GM04504 (cell line): ENCODE measurements at places on chromosomes 1 and 21.

DNA sequence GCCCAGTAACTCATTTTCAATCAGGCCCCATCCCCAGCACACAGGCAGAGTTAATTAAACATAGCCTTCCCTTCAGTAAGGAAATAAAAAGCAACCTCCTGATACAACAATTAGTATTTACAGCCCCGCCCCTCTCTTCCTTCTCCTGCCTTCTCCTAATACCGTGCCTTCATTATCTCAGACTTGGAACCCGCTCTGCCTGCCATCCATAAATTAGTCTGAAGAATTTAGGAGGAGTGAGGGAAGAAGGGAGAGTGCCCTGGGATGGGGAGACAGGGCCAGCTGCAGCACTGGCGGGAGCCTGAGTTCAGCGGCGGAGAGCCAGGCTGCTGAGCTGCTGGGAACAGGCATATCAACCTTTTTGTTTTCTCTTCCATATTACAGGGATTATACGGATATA, 172.8 kb downstream of the ACTL8 start:
- DNase-seq, result no peak

DNA sequence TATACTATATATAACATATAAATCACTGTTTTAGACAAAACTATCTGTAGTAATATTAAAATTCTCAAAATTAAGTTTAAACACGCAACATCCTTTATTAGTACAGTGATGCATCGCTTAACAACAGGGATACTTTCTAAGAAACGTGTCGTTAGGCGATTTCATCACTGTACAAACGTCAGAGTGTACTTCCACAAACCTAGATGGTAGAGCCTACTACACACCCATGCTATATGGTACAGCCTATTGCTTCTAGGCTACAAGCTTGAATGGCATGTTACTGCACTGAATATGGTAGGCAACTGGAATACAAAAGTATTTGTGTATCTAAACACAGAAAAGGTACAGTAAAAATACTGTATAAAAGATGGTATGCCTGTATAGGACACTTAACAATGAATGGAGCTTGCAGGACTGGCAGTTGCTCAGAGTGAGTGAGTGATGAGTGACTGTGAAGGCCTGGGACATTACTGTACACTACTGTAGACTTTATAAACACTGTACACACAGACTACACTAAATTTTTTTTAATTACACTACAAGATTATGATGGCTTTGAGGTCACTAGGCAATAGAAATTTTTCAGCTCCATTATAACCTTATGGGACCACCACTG, 10.5 kb downstream of the FOXJ3 start:
- DNase-seq, result no peak

DNA sequence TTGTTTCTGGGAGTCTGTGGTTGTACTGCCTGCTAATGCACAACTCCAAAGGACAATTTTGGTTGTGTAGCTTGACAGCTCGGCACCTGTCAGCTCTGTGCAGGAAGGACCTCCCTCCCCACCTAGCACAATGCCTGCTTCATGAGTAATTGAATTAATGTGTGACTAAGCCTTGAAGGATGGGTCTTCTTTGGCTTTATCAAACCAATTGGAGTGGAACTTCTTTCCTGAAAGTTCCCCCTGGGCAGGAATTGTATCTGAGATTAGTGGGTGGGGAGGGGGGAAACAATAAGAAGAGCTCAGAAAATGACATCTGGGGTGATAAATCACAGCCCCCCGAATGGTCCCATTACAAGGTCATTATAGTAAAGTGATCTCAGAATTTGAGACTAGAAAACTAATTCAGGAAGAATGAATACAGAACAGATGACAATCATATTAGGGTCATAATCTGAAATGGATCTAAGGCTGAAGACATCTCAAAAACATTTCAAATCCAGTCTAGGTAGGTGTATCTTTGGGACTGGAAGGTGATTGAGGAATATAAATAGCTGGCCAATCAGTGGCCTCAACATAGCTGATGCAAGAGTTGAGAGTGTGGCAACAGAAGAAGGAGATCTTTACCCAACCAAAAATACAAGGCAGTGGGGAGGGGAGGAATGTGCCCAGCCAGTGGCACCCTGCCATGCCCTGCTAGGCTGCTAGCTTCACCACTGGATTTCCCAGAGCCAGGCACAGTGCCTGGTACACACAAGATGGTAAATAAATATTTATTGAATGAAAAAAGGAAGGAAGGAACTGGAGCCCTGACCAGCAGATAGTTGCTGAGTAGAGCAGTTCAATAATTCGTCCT, 10.1 kb upstream of the SESN2 start:
- DNase-seq, result no peak

GRCh38 chr1:62796221-62796620, 12.3 kb downstream of the ATG4C start:
- no peak for DNase-seq

GRCh38 chr1:213560226-213560625, 427.5 kb upstream of the PROX1 start:
- DNase-seq, result no peak

DNA sequence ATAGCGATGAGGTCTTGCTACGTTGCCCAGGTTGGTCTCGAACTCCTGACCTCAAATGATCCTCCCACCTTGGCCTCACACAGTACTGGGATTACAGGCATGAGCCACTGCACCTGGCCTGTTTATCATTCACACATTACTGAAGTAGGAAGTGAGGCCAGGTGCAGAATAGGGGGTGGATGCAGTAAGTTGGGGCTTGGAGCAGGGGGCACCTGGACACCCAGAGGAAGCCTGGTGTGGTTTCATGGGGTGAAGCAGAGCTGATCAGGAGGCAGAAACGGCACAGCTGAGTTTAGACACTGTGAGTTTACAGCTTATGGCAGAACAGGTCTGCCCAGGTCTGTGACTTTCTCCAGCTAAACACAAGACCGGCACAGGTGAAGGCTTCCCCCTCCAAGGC, 4.9 kb downstream of the CDA start:
- no peak for DNase-seq

GRCh38 chr1:34984435-34984792, 733 bp downstream of the TMEM35B start:
- DNase-seq, result no peak

- DNase-seq, result no peak
Observed at GRCh38 chr1:241782396-241782795, 65.6 kb upstream of the EXO1 start.

GRCh38 chr1:116945421-116945820, 35.7 kb downstream of the PTGFRN start:
- DNase-seq, result no peak

- no peak for DNase-seq
Observed at GRCh38 chr1:20930427-20930826, 143.3 kb upstream of the HP1BP3 start.

DNA sequence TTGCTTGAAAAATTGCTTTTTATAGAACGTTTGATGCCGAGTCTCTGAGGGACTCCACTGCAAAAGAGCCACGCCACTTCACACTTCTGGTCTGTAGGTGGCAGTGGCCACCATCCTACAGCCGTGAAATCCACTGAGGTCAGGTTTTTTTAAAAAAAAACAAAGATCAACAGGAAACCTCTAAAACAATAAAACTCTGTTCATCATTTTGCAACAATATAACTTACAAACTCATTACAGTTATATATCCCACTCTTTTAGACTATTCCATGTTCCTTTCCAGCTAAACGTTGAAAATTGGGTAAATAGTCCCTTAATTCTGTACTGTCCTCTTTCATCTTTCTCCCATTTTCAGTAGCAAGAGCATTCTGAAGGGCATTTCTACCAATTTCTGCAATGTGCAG, 64.6 kb upstream of the FMN2 start:
- DNase-seq, result peak; percentile 37

DNA sequence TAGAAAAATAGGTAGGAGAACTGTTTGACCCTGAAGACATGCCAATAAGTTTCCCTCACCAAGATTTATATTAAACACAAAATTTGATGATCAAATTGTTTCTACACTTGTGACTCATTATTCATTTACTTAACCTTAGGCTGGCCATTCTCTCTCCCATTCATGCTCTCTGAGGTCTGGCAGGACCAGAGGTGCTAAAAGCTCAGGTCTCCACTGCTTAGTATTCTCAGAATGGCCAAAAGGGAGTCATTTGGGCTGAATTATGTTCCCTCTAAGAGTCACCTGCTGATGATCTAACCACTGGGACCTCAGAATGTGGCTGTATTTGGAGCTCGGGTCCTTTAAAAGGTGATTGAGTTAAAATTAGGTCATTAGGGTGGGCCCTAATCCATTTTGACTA, 47.1 kb upstream of the ATP1B1 start:
- DNase-seq, result no peak

GRCh38 chr21:37593740-37594471, 227.3 kb downstream of the DYRK1A start:
- DNase-seq, result no peak

DNA sequence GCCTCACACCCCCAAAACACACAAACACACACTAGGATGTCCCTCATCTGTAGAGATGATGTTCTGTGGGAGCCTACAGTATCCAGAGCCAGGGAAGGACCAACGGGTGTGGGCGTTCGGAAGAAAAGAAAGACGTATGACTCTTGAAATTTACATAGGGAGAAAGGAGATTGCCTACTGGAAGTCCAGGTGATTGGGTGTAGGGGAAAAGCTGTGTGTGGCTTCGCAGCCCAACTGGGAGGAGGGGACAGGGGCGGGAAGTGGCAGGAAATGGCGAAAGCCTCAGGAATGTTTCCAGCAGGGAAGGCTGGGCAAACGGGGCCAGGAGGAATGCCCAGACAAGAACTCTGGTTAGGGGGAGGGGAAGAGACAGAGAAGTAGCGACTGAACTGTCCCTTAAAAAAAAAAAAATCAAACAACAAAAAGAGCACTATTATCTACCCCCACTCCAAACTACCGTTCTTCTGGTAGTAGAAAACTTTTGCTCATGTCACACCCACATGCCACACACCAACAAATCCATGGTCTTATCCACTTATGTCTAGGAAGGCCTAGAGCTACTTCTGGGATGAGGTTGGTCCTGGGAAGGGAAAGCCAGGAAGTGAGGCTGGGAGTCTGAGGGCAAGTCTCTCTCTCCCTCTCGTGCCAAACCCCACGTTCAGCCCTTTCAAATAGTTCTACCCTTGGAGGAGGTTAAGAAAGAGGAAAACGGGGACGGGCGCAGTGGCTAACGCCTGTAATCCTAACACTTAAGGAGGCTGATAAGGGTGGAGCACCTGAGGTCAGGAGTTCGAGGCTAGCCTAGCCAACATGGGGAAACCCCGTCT, 1.8 kb upstream of the CKS1B start:
- peak; percentile 91 for DNase-seq

GRCh38 chr1:22031214-22031962, 21.1 kb upstream of the CDC42 start:
- no peak for DNase-seq

DNA sequence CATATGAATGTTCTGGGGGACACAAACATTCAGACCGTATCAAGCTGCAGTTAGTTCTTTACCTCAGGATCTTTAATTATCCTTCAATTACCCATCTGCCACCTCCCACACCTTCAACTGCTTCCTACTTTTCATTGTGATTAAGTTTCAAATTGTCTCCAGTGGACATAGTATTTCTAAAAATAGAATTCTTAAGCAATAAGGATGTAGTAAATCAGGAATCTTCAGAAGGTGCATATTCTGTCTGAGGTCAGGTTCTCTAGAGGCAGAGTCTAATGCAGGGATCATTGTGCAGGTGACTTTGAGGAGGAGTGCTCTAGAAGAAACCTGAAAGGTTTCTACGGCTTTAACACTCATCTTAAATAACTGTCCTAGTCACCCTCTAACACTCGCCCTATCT, 102.6 kb upstream of the PPP2R5A start:
- DNase-seq, result no peak

DNA sequence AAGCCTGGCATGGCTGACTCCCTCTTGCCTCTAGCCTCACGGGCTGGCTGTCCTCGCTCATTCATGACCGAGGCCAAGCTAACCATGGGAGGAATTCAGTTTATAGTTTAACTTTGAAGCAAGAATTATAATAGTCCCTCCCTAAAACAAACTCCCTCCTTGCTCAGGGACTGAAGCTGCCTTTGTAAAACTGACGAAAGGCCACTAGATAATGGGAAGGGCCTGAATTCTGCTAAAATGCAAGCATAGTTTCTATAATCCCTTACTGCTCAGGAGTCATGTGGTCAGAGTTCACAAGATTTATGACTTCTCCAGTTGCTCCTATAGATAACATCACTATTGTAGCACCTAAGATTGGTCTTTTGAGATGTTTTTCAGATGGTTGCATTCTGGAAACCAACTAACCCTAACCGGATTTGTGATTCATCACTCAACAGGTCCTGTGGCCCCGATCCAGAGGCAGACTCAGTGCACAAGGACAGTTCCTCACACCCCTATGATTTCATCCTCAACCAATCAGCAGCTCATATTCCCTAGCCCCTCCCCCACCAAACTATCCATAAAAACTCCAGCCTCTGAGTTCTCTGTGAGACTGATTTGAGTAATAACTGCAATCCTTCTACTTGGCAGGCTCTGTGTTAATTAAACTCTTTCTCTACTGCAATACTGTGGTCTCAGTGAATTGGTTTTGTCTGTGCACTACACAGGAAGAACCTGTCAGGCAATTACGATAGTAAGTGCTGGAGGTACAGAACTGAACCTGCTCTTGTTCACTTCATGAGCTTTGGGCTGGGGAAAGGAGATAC, 26.4 kb downstream of the HHIPL2 start:
- peak; percentile 32 for DNase-seq

- DNase-seq, result no peak
Observed at GRCh38 chr1:33824971-33825370, 38.9 kb upstream of the HMGB4 start.

DNA sequence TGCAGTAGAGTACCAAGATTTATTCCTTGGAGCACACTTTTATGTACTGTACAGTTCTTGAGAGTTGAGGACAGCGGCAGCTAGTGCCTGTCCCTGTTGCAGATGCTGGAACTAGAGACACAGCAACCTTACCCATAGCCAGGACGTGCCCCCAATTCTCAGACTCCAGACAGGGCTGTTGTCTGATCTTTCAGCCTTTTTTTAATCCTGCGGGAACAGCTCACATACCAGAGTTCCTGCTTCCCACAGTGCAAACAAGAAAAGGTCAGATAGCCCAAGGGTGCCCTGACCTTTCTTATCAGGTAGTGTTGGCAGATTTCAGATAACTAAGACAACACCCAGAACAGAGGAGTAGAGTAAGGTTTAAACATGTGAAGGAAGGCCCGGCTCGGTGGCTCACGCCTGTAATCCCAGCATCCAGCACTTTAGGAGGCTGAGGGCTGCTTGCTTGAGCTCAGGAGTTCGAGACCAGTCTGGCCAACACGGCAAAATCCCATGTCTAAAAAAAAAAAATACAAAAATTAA, 78.5 kb downstream of the DOP1B start:
- DNase-seq, result no peak

DNA sequence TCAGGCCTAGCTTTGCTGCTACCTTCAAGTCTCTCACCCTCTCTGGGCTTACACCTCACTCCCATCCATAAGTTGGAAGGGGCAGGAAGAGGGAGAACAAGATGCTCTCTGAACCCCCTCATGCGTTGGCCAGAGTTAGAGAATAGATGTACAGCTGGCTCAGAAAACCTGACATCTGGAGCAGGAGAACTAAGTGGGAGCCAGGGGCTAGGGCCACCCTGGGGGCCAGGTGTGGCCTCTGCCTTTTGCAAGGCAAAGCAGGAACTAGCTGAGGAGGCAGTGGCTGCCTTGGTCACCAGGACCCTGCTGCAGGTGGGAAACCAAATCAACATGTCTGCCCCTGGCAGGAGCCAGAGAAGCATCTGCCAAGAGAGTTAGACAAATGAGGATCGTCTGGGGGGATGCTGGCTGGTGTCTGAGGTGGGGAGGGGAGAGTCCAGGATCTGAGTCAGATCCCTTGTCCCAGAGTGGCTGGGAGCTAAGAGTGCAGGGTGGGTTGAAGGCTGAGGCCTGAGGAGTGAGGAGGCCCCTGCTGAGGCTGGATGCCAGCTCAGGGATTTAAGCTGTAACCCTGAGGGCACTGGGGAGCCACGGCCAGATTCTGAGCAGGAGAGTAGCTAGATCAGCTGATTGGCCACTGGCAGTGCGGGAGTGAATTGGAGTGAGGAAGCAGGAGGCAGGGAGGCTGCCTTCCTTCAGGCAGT, 115.0 kb downstream of the EPHB2 start:
- no peak for DNase-seq
